ENCODE measurements at places on chromosomes 6 and 20. TPM values are rescaled to one million over a fixed set of nuclear protein-coding genes. Genes with fewer than 3 reads are reported as not detected.

DNA sequence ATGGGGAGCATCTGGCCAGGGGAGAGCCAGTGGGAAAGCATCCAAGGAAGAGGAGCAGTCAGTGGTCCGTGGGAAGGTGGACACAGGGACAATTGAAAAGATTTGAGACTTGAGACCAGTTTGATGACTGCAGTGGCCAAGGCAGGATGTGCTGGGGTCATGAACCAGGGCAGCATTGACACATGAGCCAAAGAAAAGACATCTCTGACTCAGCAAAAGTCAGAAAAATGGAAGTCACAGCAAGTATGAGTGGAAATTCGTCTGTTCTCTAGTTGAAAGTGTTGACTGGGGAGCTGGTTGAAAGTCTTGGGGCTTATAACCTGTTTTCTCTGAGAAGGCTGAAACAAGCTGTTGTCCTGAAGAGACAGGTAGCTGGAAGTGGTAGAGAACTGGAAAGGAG lies 31.3 kb downstream of the RAB22A start:
- H3K4me1 ChIP-seq, result peaks cover 35% of the 10 kb centered on the region
- no peak overlapping the region for H3K4me3 ChIP-seq
- no peaks in the 10 kb centered on the region for H3K27me3 ChIP-seq
- H3K27ac ChIP-seq, result peak overlapping the region; percentile 25
- H3K36me3 ChIP-seq, result peaks cover 9% of the 10 kb centered on the region

DNA sequence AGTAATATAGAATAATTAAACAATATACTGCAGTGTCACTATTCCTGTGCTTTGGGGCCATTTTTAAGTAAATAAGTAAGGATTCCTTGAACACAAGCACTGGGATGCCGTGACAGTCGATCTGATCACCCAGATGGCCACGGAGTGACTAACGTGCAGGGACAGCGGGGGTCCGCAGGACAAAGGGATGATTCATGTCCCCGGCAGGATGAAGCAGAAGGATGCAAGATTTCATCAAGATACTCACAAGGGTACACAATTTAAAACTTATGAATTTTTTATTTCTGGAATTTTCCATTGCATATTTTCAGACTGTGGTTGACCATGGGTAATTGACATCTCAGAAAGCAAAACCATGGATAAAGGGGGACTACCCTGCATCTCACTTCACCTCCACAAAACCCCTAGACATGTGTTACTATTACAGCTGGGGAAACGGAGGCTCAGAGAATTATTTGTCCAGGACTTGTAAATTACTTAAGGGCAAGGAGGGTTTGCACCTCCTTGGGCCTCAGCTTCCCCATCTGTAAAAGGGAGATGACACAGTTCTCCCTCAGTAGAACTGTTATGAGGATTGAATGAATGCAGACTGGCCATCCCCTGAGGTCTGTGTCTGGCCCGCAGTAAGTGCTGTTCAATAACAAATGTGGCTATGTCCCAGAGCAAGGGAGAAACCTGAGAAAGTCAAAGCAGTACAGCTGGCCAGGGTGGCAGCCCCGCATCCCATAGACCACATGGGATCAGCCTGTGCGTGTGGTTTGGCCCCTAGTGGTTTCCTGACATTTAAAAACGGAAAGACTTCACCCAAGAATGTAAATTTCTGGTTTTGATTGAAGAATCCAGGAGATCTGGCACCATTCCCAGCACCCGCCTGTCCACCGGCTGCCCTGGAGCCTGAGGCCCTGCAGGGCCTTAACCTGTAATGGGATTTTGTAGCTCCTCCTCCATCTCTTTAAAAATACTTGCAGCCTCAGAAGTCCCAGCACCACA lies 235.5 kb downstream of the BMP7 start:
- no peaks in the 10 kb centered on the region for H3K4me1 ChIP-seq
- no peak overlapping the region for H3K4me3 ChIP-seq
- no peaks in the 10 kb centered on the region for H3K27me3 ChIP-seq
- no peaks in the 10 kb centered on the region for H3K36me3 ChIP-seq
- DNase-seq, result no peak

GRCh38 chr6:106974999-106975737 lies 639 bp upstream of the CD24 start:
- DNase-seq, result peak; percentile 54
- H3K36me3 ChIP-seq, result no peaks in the 10 kb centered on the region
- H3K4me1 ChIP-seq, result peaks cover 11% of the 10 kb centered on the region

GRCh38 chr6:104686550-104687175 lies 173.1 kb downstream of the HACE1 start:
- peak; percentile 5 for DNase-seq
- no peaks in the 10 kb centered on the region for H3K4me1 ChIP-seq
- no peaks in the 10 kb centered on the region for H3K36me3 ChIP-seq
- no peaks in the 10 kb centered on the region for H3K27me3 ChIP-seq
- H3K4me3 ChIP-seq, result no peak overlapping the region

- no peaks in the 10 kb centered on the region for H3K4me1 ChIP-seq
- no peaks in the 10 kb centered on the region for H3K27me3 ChIP-seq
- H3K4me3 ChIP-seq, result no peak overlapping the region
- no peaks in the 10 kb centered on the region for H3K36me3 ChIP-seq
These were observed 121.3 kb downstream of the VEGFA start for GRCh38 chr6:43891072-43891870.

C6orf52 gene
- 4.3 TPM for total RNA-seq

All from Caco-2 (cell line).